ENCODE measurements at places on chromosomes 2 and 18.

- DNase-seq: peak; percentile 30
Measured at GRCh38 chr2:19933351-19933981, 31.7 kb upstream of the TTC32 start.

DNA sequence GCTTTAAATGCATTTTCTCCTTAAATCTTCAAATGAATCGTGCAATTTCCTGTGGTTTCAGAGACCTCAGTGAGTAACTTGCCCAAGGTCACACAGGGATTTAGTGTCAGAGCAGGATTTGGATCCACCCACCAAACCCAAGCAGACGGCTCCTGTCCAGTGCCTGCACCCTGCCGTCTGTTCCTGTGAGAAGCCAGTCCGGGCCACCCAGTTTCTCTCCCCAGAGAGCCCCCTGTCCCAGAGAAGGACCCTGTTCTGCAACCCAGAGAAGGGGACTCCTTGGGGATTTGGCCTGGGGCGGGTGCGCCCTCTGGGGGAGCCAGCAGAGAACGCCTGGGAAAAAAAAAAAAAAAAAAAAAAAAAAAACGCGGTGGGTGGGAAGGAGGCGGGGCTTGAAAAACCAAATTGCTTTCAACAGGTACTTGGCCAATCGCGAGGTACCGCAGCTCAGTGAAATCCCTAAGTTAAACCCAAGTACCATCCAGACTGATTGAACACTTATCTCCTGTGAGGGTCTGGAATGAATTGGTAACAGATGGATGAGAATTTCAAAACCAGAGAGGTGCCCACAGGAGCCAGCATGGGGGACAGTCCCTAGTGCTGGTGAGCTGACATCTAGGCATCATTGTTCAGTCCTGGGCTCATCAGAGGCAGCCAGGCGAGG, 30.9 kb upstream of the REEP1 start:
- DNase-seq: peak; percentile 69

DNA sequence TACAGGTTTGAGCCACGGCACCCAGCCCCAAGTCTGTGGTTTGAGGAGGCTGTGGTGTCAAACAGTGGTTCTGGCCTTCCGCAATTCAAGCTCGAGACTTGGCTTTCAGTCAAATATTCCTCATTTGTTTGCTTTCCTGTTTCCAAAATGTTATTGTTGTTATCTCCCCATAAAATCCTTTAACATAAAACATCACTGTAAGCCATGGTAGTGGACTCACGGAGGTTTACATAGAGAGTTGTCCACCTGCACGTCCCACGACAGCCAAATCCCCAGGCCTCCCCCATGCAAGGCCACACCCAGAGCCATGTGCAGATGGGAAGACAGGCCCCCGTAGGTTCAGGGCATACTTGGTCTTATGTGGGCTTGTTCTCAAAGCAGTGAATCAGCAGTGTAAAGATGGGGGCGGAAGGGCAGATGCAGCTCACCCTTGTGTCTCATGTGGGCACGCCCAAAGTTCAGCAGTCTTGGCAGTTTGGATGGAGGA, 18.9 kb upstream of the ST3GAL5 start:
- no peak for DNase-seq

DNA sequence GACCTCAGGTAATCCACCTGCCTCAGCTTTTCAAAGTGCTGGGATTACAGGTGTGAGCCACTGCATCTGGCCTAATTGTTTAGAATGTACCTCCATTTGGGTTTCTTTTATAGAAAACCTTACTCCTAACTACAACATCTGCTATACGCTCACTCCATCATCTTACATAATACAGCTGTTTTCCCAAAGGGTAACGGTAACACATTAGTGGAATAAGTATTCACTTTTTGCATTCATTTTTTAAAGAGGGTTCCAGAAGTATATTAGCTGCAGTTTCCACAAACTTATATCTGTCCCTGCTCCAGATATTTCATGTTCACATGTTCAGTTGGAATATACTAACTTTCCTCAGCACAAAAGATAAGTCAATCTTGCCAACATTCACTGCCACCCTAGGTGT, 640.1 kb upstream of the FSHR start:
- no peak for DNase-seq

- no peak for DNase-seq
Measured at GRCh38 chr2:27988718-27989117, 98.2 kb downstream of the BABAM2 start.

DNA sequence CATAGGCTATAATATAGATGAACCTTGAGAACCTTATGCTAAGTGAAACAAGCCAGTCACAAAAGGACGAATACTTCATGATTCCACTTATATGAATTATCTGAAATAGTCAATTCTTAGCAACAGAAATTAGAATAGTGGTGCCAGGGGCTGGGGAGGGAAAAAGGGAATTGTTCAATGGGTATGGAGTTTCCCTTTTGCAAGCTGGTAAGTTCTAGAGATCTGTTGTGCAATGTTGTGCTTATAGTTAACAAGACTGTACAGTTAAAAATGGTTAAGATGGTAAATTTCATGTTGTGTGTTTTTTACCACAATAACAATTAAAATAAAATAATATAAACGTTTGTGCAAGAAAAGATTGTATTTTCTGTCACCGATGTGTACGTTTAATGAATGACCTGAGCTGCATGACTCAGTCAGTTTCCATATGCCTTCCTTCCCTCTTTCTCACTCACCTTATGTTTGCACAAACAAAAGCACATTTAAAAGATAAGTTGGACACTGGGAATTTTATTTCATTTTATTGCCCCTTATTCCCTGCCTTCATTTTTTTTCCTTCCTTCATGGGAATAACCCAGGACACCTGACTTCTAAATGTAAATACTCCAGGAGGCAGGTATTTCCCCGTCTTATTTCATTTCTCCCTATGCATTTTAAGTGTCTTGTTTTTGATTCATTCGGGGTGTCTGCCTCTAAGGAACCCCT, 143.7 kb upstream of the TTC39C start:
- DNase-seq: no peak

GRCh38 chr2:70121627-70122372, 34.5 kb downstream of the PCBP1 start:
- no peak for DNase-seq

GRCh38 chr2:124354466-124354865, 329.4 kb downstream of the CNTNAP5 start:
- no peak for DNase-seq

DNA sequence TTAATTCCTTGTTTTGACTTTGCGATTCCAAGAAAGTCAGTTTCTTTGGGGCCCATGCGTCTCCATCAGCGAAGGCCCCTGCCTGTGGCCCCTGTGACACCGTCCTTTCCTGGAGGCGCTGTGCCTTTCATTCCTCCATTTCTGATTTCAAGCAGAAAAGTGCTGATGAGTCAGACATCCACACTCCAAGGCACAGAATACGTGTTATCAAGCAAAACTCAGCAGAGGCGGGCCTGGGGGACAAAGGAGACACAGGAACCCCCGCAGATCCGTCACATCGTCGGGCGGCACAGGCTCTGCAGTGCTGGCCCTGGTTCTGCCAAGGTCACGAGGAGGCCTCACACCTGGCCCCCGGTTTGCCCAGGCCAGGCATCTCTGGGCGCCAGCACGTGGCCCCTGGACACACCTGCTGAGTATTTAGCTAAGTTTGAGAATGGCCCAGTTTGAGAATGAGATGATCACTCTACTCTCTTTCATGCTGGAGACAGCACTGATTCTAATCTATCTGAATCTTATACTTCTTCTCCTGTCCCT, 7.2 kb upstream of the SALL3 start:
- DNase-seq: no peak

- DNase-seq: no peak
Measured at GRCh38 chr18:61556862-61557261, 223.6 kb downstream of the CDH20 start.

DNA sequence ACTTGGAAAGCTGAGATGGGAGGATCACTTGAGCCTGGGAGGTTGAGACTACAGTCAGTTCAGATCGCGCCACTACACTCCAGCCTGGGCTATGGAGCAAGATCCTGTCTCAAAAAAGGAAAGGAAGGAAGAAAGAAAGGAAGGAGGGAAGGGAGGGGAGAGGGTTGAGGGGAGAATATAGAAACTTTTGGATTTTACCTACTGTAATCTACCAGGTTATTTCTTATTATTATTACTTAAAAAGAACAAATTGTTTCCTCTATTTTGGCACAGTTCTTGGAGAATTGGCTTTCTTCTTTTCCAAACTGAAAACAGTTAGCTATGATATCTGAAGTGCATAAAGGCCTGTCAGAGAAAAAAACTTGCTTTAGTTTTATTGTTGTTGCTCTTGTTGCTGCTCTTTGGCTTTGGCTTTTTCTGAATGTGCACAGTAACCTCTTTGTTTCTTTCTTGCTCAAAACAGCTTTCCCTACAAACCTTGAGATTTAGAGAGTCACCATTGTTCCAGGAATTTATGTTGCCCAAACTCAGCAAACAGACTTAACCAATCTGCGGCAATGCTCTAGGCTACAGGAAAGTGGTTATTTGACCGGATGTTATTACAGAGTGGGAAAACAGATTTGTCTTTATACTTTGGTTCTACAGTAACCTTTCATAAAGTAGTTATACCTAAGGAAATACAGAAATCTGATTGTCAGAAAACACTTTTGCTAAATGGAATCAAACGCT, 214.9 kb downstream of the XIRP2 start:
- DNase-seq: peak; percentile 58

DNA sequence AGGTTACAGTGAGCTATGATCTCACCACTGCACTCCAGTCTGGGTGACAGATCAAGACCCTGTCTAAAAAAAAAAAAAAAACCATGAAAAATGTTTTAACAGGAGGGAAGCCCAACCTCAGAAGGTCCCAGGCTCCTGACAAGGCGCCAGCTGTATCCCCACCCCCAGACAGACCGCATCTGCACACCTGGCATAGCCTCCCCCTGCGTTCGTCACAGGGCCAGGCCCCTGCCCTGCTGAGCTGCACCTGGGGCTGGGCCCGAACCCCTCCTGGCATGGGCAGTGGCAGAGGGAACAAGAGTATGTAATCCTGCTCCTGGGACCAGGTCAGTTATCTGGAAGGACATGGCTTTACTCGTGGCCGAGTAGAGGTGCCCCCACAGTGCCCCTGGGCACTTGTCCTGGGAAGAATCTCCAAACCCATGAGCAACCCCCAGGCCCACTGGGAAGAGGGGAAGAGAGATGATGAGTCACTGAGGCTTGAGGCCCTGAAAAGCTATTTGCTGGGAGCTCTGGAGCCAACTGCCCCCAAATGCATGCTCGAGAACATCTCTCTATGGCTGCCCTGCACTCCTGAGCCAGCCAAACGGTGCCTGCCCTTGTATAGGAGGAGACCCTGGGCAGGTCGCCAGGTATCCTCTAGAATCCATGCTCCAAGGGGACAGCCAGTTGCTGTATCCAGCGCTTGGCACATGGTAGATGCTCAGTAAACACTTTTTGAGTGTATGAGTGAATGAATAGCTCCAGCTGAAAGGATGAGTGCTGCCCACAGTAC, 265.5 kb downstream of the ATAD2B start:
- DNase-seq: no peak

- peak; percentile 87 for DNase-seq
Measured at GRCh38 chr2:240250985-240251847, 110.8 kb upstream of the OTOS start.

DNA sequence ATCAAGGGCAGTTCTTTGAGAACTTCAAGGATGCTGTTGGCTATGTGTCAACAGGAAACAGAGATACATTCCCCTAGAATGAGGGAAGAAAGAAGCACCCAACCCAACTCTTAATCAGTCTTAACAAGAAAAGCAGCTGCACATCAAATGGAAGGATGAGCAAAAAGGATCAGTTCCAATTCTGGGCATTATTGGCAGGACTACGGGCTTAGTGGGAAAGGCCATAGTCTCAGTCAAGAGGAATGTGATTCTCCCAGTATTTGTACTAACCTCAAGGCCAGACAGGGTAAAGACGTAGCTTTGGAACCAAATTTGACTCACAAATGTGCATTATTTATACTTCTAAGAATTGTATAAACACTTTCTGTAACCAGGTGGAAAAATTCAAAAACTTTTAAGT, 18.2 kb downstream of the BMP10 start:
- no peak for DNase-seq

- no peak for DNase-seq
Measured at GRCh38 chr2:11726384-11726783, 20.0 kb upstream of the LPIN1 start.

- no peak for DNase-seq
Measured at GRCh38 chr2:216482640-216483039, 16.0 kb upstream of the RPL37A start.

DNA sequence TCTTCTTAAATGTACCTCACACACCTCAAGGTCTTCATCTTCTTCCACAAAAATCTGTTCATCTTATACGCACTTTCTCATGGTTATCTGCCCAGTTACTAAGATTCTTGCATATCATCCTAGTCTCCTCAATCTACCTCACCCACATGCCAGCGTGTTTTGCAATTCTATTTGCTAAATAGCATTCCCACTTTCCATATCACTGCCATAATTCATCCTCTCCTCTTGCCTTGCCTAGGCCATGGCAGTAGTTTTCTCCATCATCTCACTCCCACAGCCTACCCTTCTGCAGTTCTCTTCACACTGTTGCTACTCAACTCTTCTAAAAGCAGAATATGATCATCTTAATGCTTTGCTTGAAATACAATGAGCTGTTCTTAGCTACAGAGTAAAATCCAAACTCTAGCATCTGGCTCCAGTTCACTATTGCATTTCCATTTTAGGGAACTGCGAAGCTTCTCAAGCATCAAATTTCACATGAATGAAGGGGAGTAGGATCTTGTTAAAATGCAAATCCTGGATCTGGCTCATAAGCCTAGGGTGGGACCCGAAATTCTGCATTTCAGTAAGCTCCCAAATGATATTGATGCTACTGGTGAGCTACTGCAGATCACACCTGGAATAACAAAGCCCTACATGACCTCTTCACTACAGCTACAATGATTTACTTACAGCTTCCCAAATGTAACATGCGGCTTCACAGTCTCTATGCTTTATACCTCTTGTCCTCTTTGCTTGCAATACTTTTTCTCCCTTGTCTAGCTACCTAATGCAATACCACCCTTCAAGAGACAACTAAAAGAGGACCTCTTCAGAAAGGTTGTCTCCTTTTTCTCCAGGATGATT, 293.9 kb downstream of the SATB2 start:
- DNase-seq: no peak

GRCh38 chr2:176856683-176857082, 355.9 kb upstream of the HNRNPA3 start:
- DNase-seq: no peak

DNA sequence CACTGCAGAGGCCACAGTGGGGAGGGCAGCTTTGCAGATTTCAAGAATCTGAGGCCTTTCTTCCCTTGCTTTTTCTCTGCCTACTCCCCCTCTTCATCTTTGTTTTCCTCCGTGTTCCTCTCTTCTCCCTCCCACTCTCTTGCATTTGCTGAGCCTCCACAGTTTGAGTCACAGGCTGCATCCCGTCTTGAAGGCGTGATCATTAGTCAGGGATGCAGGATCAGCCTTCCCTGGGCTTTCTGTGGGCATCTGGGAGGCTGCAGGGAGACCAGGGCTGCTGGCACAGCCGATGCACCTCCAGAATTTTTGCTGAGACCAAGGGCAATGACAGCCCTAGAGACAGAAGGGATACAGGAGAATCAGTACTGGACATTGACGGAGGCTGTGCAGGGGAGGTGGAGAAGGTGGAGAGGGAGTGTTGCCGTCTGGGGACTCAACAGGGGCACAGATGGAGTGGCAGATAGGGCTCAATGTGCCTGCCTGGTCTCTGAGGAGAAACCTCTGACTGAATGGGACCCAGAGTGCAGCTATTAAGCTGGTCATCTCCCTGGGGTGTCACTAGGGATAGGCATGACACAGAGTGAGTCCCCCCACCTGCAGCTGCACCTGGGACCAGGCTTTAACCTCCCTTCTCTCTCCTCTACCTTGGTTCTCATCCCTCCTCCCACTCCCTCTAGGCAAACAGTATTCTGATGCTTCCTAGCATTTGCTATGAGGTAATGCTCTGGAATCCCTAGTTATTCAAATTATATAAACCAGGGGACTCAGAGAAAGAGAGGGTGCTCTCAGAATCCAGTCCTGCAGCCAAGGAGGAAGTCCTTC, 29.0 kb upstream of the DNAJC27 start:
- DNase-seq: no peak

GRCh38 chr2:149727927-149728326, 140.4 kb upstream of the MMADHC start:
- no peak for DNase-seq

Data from HuH-7 (cell line).